ENCODE measurements at places on chromosomes 16 and 17.

DNA sequence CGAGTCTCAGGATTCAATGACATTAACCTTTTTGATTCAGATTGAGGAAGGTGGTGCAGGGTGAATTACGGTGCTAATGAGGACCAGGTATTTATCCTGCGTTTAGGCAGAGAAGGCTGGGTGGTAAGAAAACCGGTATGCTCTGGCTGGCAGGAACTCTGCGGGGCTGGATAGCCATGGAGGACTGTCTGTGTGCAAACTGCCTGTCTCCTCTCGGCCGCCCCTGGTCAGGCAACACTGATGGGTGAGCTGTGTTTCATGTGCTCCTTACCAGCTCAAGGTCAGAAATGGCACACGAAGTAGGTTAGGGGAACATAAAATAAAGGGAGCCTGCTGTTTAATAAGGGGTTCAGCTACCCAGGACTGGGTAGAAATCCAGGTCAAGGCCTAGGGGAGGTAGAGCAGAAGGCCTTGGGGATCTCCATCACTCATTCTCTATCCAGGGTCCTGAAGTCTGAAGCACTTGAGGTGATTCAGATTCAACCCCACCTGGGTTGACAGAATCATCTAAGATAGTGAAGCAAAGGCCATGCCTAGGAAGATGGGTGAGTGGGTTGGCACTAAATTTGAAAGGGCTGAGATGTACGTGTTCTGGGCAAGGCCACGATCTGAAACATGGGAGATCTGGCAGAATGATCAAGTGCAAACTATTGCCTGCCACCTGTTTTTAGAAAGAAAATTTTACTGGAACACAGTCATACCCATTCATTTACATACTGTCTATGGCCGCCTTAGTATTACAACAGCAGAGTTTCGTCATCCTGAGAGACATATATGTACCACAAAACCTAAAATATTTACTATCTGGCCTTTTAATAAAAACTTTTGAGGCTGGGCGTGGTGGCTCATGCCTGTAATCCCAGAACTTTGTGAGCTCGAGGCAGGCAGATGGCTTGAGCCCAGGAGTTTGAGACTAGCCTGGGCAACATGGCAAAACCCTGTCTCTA lies 292.5 kb downstream of the XYLT1 start:
- no peak for DNase-seq

DNA sequence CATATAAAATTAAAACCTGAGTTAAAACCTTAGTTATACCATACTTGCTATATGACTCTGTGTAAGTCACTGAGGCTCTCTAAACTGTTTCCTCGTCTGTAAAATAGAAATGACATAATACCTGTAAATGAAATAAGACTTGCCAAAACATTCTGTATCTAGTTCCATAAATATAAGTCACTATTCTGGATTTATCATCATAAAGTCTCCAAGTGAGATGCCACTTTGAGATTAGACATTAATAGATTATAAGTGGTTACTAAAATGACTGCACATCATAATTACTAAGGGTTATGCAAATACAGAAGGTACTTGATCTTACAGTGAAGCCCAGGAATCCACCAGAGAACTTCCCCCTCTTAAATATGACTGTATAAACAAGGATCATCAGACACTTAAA lies 12.0 kb upstream of the BRIP1 start:
- DNase-seq = no peak

- no peak for DNase-seq
Observed at GRCh38 chr17:51855806-51856205, 302.7 kb downstream of the CA10 start.

DNA sequence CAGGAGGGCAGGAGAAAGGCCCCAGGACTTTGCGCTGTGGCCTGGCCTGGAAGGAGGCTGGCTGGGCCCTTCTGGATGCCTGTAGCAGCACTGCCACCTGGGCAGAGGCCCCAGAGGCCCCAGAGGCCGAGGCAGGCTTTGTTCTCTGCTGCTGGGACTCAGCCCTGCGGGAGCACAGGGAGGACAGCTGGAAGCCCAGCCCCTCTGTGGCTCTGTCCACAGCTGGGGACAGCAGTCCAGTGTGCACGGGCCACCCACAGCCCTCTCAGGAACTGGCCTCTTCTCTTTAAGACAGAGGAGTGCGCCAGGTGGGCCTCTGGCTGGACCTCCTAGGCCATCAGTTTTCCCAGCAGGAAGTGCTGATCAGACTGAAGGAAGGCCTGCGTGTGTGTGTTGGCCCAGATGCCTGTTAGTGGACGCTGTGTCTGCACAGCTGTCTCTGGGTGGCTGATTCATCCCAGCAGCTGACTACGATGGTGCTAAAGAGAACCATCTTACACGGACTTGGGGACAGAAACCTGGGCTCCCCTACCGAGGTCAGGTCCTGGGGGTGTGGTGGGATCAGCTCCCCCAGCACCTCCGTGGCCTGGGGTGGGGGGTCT lies 26.9 kb upstream of the ZNF750 start:
- no peak for DNase-seq

DNA sequence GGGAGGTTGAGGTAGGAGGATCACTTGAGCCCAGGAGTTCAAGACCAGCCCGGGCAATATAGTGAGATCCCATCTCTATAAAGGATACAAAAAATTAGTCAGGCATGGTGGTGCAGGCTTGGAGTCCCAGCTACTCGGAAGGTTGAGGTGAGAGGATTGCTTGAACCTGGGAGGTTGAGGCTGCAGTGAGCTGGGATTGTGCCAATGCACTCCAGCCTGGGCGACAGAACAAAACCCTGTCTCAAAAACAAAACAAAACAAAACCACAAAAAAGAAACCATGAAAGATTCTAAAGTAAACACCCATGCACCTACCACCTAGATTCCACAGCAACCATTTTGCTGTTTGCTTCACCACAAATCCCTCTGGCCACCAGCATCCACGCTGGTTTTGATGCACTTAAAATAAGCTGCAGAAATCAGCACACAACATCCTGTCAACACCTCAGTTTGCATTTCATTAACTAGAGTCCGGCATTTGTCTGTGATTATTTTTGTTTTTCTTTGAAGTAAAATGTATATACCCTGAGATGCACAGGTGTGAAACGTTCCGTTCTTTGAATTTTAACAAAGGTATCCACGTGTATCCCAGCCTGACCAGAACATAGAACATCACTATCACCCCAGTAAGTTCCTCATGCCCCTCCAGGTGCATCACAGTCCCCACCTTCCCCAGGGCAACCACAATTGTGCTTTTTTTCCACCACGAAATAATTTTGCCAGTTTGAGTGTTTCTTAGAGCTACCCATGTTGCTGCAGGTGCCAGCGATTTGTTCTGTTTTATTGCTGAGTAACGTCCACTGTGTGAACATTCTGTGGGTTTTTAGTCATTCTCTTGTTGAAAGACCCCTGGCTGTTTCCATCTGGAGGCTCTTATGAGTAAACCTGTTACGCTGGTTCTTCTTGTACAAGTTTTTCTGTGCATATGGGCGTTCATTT lies 191.5 kb downstream of the SEC14L1 start:
- DNase-seq = no peak

Data from activated CD4-positive, CD25-positive, alpha-beta regulatory T cell (primary cell).